ENCODE measurements at places on chromosomes 13 and 19.

DNA sequence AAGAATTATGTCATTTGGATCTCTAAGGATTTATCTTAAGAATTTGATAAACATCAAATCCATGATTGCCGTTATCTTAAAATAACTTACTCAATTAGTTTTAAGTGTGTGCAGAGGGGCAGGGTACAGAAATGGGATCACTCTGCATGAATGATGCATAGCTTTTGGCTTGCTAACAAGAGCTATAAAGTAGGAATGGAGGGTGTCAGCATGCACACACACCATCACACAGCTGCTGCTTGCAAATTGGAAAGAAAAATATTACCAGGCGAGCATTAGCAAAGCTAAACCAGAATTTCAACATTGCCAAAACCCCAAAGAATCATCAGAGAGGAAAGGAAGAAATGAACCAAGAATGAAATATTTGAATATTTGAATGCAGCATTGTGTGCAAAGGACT lies 580.6 kb downstream of the LMO7 start:
- no peak for DNase-seq

DNA sequence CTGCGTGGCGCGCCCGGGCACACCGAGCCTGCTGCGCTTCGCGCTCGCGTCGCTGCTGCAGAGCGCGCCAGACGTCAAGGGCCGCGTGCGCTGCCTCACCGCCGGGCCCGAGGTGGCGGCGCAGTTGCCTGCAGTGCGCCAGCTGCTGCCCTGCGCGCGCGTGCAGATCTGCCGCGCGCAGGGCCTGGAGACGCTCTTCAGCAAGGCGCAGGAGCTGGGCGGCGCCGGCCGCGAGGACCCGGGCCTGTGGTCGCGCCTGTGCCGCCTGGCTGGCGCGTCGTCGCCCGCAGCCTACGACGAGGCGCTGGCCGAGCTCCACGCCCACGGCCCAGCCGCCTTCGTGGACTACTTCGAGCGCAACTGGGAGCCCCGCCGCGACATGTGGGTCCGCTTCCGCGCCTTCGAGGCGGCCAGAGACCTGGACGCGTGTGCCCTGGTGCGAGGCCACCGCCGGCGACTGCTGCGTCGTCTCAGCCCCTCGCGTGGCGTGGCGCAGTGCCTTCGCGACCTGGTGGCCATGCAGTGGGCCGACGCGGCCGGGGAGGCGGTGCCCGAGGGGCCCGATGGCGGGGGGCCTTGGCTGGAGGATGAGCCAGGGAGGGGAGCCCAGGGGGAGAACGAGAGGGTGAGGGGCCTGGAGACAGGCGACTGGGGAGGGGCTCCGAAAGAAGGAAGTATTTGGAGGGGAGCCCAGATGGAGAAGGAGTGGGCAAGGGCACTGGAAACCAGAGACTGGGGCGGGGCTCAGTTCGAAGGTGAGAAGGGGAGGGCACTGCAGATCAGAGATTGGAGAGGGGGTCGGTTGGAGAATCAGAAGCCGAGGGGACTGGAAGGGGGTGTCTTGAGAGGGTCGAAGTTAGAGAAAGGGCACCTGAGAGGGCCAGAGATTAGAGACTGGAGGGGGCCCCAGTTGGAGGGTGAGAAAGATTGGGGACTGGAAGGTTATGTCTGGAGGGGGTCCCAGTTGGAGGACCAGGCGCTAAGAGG lies 24.7 kb downstream of the ZSWIM9 start:
- DNase-seq: no peak

- DNase-seq: no peak
Measured at GRCh38 chr13:49869519-49869918, 66.6 kb downstream of the SPRYD7 start.

DNA sequence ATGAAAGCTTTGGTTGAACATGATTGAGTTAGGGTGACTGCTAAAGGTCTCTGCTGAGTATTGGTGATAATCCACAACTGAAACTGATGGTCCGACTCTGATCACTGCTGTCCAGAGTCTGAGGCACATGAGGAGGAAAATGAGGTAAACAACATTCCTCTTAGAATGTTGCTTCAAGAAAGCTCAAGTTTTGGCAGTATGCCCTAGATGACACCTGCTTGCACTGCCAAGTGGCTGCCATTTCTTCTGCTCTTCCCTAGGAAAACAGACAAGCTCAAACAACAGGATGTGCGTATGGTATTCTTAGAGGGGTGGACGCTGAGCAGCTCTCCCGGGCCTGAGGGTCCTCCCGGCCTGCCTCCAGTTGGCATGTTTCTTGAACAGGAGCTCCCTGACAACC lies 15.2 kb upstream of the MTIF3 start:
- no peak for DNase-seq

GRCh38 chr13:97978651-97979050 lies 25.2 kb downstream of the IPO5 start:
- no peak for DNase-seq

DNA sequence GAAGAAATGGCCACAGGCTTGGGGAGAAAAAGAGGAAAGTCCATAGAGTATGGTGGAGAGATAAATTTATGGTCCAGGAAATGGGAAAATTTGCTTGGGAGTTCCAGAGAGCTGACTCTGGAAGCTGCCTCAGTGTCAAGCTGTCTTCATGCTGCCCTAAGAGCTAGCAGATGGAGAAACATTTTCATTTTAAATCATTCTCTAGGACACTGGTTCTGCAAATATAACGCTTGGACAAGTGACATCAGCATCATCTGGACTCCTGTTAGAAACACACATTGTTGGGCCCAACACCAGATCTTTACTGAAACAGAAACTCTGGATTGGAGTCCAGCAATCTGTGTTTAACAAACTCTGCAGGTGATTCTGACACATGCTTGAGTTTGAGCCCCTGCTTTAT lies 592.0 kb upstream of the KLF12 start:
- DNase-seq: no peak

DNA sequence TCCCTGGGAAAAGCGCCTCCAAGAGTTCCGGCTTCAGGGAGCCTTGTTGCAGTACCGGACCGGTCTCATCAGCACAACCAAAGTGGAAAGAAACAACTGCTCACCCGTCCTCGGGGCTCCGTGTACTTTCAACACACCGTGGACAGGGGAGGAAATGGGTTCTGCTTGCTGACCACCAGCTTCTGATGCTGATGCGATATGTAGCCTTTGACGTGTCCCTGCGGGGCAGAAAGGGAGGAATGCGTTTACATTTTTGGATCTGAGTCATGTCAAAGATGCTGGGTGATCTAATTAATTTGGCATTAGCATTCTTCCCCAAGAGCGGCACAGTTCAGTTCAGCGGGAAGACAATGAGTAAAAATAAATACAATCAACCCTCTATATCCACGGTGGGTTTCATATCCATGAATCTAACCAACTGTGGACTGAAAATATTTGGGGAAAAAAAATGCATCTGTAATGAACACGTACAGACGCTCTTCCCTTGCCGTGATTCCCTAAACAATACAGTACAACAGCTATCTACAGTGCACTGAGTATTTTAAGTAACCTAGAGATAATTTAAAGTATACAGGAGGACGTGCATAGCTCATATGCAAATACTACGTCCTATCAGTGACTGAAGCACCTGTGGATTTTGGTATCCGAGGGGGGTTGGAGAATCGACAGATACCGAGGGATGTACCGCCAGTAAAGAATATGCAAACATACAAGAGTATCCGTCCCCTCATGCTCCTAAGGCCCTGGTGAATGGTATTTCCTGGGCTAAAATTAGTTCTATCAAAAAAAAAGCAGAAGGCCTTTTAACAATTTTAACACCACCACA lies 19.8 kb downstream of the PROZ start:
- no peak for DNase-seq

DNA sequence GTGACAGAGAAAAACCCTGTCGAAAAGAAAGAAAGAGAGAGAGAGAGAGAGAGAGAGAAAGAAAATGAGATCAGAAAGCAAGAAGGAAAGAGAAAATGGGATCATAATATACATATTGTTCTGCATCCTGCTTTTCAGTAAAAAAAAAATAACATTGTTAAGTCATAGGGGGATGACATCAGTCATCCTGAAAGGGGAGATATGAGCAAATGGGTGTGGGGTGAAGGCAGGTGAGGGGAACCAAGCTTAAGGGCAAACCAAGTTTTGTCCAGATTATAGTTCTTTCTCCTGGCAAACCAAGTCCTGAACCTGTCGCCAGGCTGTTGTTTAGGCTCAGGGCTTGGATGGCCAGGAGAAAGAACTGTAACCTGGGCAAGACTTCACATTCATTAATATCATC lies 92.6 kb upstream of the TMTC4 start:
- DNase-seq: no peak

- DNase-seq: no peak
Measured at GRCh38 chr13:109803825-109804224, 17.4 kb upstream of the IRS2 start.

DNA sequence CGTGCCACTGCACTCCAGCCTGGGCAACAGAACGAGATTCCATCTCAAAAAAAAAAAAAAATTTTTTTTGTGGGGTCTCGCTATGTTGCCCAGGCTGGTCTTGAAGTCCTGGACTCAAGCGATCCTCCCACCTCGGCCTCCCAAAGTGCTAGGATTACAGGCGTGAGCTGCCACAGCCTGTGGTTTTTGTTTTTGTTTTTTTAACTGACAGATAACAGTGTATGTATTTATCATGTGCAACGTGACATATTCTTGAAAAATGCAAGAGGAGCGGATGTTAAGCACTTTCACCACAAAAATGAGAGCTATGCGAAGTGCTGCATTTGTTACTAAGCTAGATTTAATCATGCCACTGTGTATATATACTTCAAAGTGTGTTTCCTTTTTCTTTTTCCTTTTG lies 49.0 kb downstream of the ARHGEF18 start:
- DNase-seq: no peak

DNA sequence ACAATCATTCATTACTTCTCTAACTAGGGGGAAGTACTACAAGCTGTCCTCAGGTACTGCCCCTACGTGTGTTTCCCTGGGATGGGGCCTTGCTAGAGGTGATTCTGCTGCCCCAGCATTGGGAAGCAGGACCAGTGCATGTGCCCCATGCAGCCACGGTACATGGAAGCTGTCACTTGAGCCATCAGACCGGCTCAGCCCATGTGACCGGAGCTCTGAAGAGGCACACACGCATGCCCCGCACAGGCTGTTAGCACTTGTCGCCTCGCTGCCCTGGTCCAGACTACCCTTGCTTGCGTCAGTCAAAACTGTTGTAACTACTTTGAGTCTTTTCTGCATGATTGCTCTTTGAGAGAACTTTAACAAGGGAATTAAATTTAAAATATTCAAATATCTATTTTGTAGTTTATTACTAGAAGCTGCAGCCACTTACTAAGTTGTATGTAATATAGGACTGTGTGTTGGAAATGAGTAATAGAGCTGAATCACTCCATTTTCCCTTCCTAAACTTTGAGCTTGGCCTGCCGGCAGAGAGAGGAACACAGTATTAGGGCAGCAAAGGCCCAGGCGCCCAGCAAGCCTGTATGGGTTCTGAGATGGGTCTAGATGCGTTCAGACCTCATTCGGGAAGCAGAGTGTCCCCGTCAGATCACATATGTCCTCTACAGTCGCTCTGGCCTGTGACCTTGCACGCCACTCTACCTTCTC lies 42.2 kb downstream of the DHRS12 start:
- DNase-seq: no peak

DNA sequence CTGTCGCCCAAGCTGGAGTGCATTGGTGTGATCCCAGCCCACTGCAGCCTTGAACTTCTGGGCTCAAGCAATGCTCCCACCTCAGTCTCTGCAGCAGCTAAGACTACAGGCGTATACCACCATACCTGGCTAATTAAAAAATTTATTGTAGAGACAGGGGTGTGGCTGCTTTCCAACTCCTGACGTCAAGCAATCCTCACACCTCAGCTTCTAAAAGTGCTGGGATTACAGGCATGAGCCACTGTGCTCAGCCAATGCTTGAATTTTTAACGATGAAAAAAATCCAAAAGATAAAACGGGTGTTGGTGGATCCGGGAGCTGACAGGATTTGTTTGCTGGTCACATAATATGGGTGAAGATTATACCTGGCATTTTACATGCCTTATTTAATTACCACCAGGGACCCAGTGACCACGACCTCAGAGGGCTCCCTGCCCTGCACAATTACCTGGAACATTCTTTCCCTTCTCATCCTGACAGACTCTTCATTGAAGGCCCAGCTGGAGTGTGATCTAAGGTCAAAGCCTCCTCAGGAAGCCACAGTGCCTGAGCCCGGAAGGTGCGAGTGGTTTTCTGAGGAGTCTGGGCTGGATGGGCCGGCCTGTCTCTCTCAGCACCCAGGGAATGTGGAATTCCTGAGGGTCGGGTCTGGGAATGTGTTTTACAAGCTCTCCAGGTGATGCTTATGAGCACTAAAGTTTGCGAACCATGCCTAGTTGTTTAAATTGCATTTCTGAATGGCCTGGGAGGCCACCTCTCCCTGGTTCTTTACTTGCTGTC lies 193.3 kb downstream of the USP12 start:
- no peak for DNase-seq

DNA sequence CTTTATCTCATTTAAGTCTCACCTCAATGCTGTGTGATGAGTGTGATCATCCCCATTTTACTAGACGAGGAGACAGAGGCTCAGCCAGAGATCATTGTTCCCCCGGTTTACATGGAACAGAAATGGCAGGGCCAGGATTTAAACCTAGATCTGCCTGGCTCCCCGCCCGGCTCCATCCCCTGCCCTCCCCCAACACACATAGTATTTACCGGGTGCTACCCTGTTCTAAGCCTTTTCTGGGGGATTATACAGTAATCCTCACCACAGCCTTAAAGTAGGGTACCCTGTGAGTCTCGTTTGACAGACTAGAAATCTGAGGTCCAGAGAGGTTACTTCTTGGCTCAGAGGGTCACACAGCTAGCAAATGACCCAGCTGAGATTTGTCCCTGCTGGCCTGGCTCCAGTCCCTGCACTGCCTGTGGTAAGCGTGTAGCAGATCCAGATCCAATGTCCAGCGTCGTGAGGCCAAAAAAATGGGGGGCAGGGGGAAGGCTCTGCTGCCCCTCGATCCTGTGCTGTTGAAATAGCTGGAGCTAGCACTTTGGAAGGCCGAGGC lies 3.8 kb upstream of the KLC3 start:
- no peak for DNase-seq

DNA sequence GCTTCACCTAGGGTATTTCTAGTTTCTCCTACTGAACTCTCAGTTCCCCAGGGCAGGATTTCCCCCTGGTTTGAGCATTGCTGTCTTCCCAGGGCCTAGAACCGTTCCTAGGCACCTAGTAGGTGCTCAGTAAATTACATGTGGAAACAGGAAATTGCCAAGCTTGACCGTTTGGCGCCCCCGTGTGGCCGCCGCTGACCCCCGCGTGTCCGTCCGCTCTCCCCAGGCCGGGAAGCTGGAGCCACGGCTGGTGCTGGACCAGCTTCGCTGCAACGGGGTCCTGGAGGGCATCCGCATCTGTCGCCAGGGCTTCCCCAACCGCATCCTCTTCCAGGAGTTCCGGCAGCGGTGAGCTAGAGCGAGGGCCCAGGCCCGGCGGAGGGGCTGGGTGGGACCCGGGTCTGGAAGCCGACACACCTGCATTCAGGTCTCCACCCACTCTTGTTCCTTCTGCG lies 55.5 kb downstream of the MYH14 start:
- DNase-seq: no peak

Measured in left lung (tissue), 14 donors.